ENCODE measurements at places on chromosomes 6 and 20. TPM values are rescaled to one million over a fixed set of nuclear protein-coding genes. Genes with fewer than 3 reads are reported as not detected.
A peak's percentile ranks its signal among the peaks of the same experiment; 100 is the strongest.

LPA gene
- total RNA-seq = 0.31 TPM

DNA sequence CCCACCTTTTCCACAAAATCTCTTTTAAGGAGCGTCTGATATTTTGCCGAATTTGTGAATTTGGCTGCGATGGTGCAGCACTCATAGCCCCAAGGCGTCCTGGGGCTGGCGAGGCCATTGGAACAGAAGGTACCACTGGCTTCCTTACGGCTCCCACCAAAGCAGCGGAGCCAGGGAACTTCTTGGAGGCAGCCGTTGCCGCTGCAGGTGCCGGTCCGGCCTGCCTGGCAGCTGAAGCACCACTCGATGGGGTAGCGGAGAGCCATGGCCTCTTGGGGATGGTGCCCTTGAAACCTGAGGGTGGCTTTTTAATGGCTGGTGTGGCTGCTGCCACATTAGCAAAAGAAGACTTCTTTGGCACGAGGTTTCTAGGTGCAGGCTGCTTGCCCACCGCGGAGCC is 29.8 kb downstream of the DIDO1 start:
- H3K4me1 ChIP-seq = peaks cover 38% of the 10 kb centered on the region
- H3K4me3 ChIP-seq = no peak overlapping the region
- no peaks in the 10 kb centered on the region for H3K27me3 ChIP-seq
- H3K27ac ChIP-seq = peak overlapping the region; percentile 89
- no peak for DNase-seq
- peaks cover 7% of the 10 kb centered on the region for H3K36me3 ChIP-seq

DNA sequence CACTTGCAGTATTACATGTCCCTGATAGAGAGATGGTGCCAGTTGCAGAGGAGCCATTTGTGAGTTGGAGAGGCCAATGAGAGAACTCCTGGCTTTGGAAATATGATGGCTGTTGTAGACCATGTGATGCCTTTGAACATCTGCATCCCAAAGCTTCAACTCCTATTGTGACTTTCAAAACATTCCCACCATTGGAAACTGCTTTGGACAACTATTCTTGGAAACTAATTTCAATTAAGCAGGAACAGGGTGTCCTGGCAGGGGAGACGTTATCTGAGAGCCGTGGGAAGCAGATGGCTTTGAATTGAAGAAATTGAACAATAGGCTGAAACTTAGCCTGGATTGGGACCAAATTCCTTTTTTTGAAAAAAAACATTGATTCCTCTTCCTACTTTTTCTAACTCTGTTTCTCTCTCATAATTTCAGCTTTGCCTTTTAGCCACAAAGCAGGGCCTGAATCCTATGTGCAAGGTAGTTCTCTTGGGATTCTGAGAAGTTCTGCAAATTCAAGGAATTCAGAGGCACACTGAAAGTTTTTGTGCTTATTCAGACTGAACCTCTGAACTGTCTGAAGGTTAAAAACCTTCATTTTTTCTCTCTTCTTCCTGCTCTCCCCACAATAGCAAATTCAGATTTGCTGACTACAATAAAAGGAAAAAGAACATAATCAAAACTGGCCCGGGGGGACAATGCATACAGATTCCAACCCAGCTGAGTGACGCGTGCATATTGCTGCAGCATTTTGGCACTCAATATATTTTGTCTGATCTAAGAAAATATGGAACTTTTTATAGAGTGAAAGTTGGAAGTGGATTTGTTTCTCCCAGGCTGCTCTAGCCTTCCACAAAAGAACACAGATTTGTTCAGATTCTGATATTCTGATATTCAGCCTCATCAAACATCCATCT is 720.4 kb upstream of the CHD6 start:
- no peaks in the 10 kb centered on the region for H3K4me1 ChIP-seq
- DNase-seq = no peak
- H3K27me3 ChIP-seq = peaks cover 38% of the 10 kb centered on the region
- no peaks in the 10 kb centered on the region for H3K36me3 ChIP-seq
- H3K27ac ChIP-seq = no peak overlapping the region
- H3K4me3 ChIP-seq = no peak overlapping the region

DNA sequence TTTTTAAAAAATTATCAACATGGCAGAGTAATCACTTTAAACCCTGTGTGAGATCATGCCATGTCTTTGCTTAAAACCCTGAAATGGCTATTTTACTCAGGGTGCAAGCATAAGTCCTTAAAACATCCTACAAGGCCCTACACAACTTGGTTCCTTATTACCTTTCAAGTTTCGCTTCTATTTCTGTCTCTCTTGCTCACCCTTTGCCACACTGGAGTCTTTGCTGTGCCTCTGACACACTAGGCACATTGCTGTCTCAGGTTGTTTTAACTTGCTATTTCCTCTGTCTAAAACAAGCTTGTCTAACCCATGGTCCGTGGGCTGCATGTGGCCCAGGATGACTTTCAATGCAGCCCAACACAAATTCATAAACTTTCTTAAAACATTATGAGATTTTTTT is 55.6 kb downstream of the KIAA0408 start:
- no peaks in the 10 kb centered on the region for H3K4me1 ChIP-seq
- no peaks in the 10 kb centered on the region for H3K27me3 ChIP-seq
- H3K4me3 ChIP-seq = no peak overlapping the region
- H3K27ac ChIP-seq = no peak overlapping the region

- H3K36me3 ChIP-seq = no peaks in the 10 kb centered on the region
- H3K27ac ChIP-seq = no peak overlapping the region
- no peak for DNase-seq
- no peak overlapping the region for H3K4me3 ChIP-seq
- H3K27me3 ChIP-seq = no peaks in the 10 kb centered on the region
- no peaks in the 10 kb centered on the region for H3K4me1 ChIP-seq
Measured at GRCh38 chr20:64071341-64072332, 7.7 kb downstream of the RGS19 start.

BTBD9 gene
- total RNA-seq = 14.9 TPM

- no peaks in the 10 kb centered on the region for H3K27me3 ChIP-seq
- no peak for DNase-seq
- H3K4me3 ChIP-seq = peak overlapping the region; percentile 54
- H3K36me3 ChIP-seq = peaks cover 3% of the 10 kb centered on the region
Measured at GRCh38 chr20:36238153-36238552, 1.9 kb downstream of the AAR2 start.

GRCh38 chr6:91483415-91484105 is 896.7 kb upstream of the MAP3K7 start:
- no peaks in the 10 kb centered on the region for H3K27me3 ChIP-seq
- H3K4me3 ChIP-seq = no peak overlapping the region
- peaks cover 9% of the 10 kb centered on the region for H3K4me1 ChIP-seq
- no peaks in the 10 kb centered on the region for H3K36me3 ChIP-seq
- no peak overlapping the region for H3K27ac ChIP-seq
